LHCN-M2 (cell line): ENCODE measurements at places on chromosomes 2 and 18. TPM values are rescaled to one million over a fixed set of nuclear protein-coding genes. Genes with fewer than 3 reads are reported as not detected.

Gene KCNJ3
- under 0.01 TPM in 1 of 2 replicates, not detected in the other for total RNA-seq

Gene CFAP221
- total RNA-seq = not detected in 2 replicates

Gene MEP1B
- not detected in 2 replicates for total RNA-seq

Gene TMEM169
- 4.6 and 5.1 TPM in 2 replicates for total RNA-seq

- no peak for DNase-seq
These were observed 62.0 kb downstream of the RPL31 start for GRCh38 chr2:101064125-101064502.

GRCh38 chr2:190334479-190335224 lies 8.7 kb upstream of the INPP1 start:
- DNase-seq = no peak

GRCh38 chr2:153971250-153971649 lies 99.5 kb downstream of the GALNT13 start:
- no peak for DNase-seq

DNA sequence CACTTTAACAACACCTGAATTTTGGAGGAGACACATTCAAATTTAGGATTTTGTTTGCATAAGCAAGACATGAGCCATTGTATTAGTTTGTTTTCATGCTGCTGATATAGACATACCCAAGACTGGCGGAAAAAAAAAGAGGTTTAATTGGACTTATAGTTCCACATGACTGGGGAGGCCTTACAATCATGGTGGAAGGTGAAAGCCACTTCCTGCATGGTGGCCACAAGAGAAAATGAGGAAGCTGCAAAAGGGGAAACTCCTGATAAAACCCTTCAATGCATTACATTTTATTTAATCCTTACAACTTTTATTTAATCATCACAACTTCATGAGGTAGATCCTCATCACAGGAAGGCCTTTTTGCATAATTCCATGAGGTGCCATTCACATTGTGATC lies 242.0 kb upstream of the STON1 start:
- no peak for DNase-seq

DNA sequence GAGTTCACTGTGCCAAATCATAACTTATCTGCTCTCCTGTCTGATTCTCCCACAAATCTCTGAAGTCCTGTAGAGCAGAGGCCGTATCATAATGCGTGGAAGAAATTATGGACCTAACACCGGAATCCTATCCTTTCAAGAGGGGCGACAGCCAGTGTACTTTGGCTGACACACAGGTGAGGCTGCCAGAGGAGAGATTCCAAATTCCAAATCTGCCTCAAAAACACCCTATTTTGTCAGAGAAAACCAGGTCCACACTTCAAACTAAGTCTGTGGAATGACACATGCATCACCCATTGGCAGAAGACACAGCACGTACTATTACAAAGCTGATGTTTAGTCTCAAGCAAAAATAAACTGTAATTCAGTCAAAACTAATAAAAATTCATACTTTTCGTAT lies 139.2 kb upstream of the PID1 start:
- DNase-seq = no peak

GRCh38 chr2:241730671-241731293 lies 3.6 kb upstream of the D2HGDH start:
- no peak for DNase-seq

GRCh38 chr2:177587371-177587770 lies 194.8 kb downstream of the AGPS start:
- no peak for DNase-seq

GRCh38 chr18:11826836-11827235 lies 24.4 kb upstream of the CHMP1B start:
- no peak for DNase-seq
